Stimulated activated CD4-positive, alpha-beta T cell treated with anti-CD3 and anti-CD28 coated beads, Interleukin-12 subunit alpha, Interleukin-12 subunit beta, amount 100 ng/mL, for 4 hours (primary cell): ENCODE measurements at places on chromosomes 12 and 14.
A peak's percentile ranks its signal among the peaks of the same experiment; 100 is the strongest.

- DNase-seq: no peak
Observed at GRCh38 chr12:113274848-113275247, 53.6 kb downstream of the TPCN1 start.

DNA sequence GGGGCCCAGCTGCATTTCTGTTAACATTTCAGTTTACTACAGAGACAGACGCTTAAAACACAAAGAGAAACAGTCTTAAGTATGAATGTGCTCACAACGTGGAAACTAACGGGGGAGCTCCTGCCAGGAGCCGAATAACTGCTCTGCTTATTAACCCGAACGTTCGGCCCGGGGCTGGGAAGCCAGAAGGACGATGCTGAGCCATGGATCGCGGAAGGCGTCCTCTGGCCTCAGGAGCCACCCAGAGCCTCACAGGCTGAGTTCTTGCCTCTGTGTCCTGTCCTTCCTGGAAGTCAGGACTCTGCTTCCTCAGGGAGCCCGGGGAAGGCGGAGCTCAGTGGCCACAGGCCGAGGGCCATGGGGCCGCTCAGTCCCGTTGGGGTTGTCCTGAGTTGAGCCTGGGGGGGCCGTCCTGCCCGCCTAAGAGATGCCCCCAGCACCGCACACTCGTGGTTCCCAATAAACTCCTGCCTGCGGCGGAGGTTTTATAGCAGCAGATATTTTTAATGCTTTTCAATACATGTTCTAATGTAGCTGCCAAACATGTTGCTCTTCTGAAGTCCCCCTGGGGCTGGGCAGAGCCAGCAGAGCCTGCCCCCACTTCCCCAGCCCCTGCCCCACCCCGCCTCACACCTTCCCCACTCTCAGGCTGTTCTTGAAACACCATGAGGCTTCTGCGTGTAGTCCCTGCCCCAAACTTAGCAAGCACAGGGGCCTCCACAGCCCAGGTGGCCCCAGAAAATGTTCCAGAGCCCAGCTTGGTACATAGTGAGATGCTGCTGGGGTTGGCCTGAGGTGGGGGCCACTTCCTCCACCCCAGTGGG is 3.4 kb upstream of the TEX22 start:
- no peak for DNase-seq

GRCh38 chr12:106433055-106433454 is 75.5 kb downstream of the POLR3B start:
- DNase-seq: no peak

- DNase-seq: no peak
Observed at GRCh38 chr12:113407931-113408600, 4.4 kb upstream of the SDS start.

- DNase-seq: no peak
Observed at GRCh38 chr14:97943619-97944018, 1146.4 kb downstream of the VRK1 start.

DNA sequence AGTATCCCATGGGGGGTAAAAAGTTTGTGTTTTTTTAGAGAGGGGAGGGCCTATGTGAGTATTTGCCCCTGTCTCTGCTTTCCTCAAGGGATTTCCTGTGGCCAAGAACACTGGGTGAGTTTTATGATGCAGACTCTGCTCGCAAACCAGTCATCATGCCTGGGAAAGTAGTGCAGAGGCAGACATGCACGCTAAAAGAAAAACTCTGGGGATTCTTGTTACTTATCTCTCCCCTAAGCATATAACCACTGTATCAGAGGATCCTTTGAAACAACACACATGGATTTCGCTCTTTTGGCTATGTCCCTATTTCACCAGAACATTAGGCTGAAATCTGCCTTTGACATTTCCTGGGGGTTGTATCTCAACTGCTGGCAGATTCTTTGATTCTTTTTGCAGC is 1845.8 kb upstream of the SEL1L start:
- DNase-seq: no peak

DNA sequence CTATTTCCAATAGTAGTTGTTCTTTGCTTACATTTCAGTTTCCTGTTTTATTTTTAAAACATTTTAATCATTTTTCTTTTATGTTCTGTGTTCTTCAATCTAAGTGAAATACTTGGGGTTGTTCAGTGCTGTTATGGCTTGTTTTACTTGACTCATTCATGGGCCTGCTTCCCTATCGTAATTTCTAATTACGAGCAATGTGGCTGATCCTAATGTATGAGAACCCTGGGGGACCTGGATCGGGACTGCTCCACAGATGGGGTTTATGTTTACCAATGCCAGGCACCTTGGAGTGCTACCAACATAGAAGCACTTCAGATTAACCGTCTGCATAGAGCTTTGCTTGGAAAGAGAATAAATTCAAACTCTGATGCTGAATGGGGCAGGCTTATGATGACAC is 29.8 kb downstream of the TECPR2 start:
- no peak for DNase-seq

DNA sequence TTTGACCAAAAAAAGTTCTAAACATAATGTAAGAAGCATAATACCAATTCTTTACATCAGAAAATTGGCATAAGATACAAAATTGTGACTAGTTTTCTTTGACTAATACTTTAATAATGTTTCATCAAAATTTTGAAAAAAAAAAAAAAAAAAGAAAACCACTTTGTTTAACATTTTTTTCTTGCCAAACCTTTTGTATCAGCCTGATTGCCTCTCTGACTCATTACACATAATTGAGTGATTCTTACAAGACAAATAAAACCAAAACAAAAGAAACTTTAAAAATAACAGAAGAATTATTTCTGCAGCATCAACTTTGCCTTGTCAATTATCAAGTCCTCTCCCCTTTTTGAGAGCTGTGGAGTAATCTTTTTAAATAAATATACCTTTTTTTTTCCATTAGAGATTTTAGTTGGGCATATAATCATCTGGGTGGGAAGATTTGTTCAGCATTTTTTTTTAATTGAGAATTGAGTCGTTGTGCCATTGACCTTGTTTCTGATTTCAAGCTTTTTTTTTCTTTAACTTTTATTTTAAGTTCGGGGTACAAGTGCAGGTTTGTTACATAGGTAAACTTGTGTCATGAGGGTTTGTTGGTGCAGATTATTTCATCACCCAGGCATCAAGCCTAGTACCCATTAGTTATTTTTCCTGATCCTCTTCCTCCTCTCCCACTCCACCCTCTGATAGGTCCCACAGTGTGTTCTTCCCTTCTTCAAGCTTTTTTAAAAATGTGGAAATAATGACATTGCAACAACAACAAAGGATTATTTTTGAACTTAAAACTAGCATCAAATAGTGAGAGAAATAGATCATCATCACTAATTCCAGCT is 45.8 kb upstream of the HMGA2 start:
- no peak for DNase-seq

DNA sequence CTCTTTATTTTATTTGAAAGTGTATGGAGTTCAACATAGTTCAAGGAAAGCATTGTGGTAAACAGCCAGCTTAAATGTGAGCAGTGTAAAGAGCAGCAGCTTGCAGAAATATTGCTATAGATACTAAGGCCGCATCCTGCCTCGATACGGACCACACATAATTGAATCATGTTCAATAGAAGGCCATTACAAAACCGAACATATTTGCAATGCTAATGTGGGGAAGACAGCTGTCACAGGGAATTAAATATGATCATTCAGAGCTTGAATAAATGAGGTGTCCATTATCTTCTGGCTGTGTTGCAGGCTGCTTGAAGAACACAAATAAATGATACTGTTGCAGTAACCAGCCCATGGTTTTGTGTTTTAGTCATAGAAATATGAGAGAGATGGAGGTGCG is 173.2 kb downstream of the BRMS1L start:
- no peak for DNase-seq

DNA sequence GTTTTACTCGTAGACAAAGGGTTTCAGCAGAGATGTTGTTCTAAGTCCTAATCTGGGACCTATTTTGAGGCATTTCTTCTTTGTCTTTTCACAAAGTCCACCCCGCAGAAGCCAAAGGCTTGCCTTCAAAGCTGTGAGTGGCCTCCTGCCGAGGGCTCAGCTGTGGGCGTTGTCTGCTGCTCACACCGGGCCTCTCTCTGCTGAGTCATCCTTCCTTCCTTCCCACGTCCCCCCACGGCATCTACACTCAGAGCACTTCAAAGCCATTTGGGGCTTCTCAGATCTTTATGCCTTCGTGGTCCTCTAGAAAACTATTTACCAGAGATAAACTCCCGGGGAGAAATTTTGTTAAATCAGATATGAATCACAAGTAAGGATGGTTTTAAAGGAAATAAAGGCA is 115.9 kb upstream of the TMPO start:
- peak; percentile 53 for DNase-seq

DNA sequence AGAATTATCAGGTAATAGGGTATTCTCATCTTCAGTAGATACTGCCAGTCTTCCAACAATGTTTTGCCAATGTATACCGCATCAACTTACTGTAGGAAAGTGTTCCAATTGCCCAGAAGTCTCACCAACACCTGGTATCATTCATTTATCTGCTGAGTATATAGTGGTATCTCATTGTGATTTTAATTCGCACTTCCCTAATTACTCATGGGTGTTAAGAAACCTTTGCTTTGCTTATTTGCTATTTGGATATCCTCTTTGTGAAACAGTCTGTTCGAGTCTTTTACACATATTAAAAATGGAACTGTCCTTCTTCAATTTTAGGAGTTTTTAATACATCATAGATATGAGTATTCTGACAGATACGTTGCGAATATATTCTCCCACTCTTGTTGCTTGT is 6.1 kb downstream of the TM7SF3 start:
- DNase-seq: no peak

DNA sequence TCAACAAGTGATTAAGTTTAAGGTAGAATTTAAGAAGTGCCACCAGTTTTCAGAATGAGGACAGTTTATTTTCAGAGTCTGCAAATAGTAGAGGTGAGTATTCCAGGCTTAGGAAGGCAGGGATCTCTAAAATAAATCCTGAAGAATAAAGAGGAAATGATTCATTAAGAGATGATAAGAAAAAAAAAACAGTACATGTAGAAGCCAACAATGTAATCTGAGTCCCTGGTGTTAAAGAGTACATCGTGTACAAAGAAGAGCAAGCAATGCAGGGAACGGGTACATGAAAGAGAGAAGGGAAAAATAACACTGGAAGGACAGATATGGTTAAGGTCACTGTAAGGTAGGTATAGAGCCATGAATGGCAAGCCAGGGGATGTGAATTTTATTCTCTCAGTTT is 95.2 kb upstream of the FOXG1 start:
- no peak for DNase-seq

DNA sequence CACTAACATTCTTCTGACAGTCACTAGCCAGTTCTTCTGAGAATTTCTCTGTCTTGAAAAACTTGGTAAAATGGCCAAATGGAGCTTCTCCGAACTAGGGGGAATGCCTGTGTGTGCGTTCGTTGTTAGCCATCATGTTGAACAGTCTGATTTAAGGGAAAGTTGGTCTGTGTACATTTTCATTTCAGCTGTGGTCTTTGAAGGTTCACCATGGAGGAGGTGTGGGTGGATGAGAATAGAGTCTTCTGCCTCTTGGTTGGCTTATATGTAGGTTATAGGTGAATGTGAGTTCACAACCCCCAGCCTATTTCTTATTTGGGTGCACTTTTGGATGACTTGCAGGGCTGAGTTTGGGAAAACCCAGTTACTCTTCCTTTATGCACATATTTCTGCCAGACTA is 12.9 kb downstream of the ETV6 start:
- no peak for DNase-seq

- DNase-seq: no peak
Observed at GRCh38 chr12:4289231-4289878, 15.8 kb downstream of the CCND2 start.

DNA sequence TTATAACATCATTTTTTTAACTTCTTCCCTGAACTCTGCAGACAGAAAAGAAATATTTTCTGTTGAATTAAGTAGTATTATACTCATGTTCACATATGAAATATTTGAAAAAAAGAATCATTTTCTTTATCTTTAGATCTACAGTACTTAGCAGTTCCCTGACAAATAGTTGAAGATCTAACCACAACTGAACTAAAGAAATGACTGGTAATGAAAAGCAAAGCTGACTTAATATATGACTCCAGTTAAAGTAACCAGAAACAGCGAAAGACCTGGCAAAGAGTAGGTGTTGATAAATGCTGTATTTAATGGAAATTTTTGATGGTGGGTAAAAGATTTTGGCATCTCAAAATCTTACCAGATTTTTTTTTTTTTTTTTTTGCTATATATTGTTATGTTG is 207.1 kb upstream of the SLC16A7 start:
- DNase-seq: no peak

DNA sequence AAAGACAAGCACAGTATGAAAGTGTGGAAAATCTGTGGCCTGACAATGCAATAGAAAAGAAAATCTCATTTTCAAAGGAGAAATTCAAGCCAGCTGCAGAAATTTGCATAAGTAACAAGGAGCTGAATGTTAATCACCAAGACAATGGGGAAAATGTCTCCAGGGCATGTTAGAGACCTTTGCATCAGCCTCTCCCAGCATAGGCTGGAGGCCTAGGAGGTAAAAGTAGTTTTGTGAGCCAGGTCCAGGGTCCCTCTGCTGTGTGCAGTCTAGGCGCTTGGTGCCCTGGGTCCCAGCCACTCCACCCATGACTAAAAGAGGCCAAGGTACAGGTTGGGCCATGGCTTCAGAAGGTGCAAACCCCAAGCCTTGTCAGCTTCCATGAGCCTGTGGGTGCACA is 58.3 kb downstream of the TESPA1 start:
- no peak for DNase-seq

DNA sequence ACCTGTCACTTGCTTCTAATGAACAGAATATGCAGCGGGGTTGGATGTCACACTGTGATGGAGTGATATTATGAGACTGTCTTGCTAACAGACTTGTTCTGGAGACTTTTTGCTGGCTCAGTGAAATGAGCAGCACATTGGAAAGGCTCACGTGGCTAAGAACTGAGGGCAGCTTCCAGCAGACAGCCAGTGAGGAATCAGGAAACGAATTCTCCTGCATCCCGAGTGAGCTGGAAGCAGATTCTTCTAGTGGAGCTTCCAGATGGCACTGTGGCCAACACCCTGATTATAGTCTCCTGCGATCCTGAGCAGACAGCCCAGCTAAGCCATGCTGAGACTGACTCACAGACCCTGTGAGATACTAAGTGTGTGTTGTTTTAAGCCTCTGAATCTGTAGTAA is 16.1 kb upstream of the TSPAN9 start:
- DNase-seq: no peak

DNA sequence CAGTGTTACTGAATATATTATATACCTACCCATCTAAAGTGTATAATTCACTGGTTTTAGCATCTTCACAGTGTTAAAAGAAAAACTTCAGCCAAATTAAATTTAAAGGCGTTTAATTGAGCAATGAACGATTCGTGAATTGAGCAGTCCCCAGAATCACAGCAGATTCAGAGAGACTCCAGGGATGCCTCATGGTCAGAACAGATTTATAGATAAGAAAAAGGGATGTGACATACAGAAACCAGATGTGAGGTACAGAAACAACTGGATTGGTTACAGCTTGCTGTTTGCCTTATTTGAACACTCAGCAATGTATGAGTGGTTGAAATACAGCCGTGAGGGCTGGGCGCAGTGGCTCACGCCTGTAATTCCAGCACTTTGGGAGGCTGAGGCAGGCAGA is 84.6 kb downstream of the WNK1 start:
- DNase-seq: no peak

GRCh38 chr12:60114169-60114568 is 518.3 kb downstream of the SLC16A7 start:
- no peak for DNase-seq
